ENCODE measurements at places on chromosomes 12 and 14.

DNA sequence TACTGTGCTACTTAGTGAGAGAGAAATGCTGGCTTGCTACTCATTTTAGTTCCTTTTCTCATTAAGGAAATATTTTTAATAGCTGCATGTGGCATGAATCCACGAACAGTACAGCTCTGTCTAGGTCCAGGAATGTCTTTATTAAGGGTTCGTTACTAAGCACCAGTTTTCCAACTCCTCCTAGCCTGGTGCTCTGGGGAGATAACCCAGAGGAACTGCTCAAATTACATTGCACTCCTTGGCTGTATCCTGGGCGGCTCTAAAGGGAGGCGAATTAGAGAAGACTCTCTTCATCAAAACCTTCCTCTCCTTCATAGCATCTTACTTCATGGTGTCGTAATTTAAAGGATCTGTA, 101.3 kb downstream of the PPM1A start:
- no peak for DNase-seq

GRCh38 chr12:18461758-18462157, 200.4 kb downstream of the PIK3C2G start:
- no peak for DNase-seq

DNA sequence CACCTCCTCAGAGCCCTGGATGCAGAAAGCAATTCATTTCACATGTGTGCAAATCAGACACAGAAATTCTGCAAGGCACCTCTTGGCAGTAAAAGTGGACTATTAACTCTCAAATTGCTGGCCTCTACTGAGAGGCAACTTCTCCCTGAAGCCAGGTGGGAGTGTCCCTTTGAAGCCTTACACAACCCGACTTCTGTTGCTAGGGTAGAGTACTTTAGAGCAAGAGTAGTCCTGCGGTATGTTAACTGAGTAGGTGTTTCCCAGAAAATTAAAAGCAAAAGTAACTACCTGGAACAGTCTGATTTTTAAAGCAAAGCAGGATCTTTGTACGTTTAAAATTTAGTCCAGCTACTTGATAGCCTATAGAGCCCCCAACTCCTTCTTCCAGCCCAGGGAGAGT, 483.4 kb downstream of the DIO2 start:
- no peak for DNase-seq

DNA sequence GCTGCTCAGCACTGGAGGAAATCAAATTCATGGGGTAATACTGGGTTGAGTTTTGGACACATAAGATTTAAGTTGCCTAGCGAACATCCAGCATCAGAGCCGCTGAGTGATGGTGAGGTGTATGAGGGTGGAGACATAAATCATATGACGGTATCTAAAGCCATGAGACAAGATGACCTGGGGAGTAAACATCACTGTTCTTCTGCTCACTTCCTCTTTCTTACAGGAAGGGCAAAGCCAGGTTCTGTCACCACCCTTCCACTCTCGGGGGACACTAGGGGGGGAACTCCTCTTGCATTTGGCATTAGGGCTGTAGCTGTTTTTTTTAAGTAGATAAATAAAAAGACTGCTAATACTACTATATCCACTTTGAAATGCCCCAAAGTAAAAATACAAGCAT, 24.0 kb downstream of the PRDM4 start:
- no peak for DNase-seq

GRCh38 chr12:109476807-109477184, 304 bp downstream of the KCTD10 start:
- no peak for DNase-seq

DNA sequence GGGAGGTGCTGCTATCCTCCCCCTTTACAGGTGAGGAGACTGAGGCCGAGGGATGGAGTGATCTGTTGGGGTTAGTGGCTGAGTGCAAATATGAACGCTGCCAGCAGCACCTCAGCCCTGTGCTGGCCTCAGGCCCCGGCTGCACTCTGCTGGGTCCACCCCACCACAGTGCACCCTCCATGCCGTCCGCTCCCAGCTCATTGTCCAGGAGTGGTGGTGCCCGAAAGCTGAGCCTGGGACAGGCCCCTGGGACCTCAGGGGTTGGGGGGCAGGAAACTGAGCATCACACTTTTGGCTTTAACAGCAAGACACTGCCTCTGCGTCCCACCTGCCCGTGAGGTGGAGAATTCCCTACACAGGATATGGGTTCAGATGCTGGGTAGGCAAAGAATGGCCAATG, 31.5 kb upstream of the FBRSL1 start:
- no peak for DNase-seq

GRCh38 chr12:132617822-132618682, 524 bp upstream of the P2RX2 start:
- DNase-seq: no peak

DNA sequence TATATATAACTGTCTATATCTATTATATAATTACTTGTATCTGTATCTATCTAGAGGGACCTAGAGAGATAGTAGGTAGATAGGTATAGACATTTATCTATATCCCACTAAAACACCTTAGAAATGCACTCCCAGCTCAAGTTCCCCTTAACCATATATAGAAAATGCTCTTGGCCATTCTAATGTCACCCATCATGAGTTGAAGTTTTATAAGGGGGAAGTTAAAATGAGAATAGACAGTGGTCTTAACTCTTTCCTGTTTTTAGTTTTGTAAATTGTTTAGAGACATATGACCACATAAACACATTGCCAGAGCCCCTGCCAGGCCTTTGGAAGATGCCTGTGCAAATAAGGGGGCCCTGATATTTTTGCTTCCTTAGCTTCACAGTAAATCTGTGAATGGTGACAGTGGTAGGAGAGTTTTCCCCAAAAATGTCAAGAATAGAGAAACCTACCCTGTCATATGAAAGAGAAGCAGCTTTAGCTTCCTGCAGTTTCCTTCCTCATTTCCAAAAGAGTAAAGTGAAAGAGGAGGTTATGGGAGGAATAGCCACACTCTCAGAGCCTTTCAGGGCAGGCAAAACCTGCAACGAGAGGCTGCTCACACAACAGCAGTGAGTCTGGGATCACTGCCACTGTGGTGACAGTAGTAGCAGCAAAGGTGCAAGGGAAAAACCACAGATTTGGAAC, 45.5 kb downstream of the MGST1 start:
- DNase-seq: no peak

DNA sequence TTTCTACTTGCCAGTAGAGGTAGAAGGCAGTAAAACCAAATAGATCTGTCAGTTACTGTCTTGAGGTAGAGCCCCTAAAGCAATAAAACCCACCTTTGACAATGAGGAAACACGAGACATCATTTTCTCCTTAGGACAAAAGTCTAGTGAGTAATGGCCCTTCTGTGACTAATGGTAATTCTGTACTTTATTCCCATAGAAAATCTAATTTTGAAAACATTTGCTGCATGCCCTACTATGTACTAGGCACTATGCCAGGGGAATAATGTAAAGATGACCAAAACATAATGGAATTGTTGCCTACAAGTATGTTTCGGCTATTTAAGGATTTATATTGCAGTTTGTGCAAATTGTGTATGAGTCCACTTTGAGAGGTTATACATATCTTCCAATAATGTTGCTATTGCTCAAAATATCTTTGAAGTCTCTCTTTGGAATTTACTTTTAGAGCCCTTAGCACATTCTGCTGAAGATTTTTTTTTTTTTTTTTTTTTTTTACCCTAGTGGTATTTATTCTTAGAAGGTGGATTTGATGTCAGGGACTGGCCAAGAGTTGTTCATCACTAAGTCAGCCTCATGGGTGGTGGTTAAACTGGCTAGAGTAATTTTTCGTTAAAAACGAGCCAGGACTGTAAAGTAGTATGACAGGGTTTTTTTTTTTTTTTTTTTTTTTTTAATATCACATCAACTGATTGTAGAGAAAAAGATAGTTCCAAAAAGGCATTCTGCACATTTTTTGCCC, 109.7 kb downstream of the CRADD start:
- DNase-seq: no peak

DNA sequence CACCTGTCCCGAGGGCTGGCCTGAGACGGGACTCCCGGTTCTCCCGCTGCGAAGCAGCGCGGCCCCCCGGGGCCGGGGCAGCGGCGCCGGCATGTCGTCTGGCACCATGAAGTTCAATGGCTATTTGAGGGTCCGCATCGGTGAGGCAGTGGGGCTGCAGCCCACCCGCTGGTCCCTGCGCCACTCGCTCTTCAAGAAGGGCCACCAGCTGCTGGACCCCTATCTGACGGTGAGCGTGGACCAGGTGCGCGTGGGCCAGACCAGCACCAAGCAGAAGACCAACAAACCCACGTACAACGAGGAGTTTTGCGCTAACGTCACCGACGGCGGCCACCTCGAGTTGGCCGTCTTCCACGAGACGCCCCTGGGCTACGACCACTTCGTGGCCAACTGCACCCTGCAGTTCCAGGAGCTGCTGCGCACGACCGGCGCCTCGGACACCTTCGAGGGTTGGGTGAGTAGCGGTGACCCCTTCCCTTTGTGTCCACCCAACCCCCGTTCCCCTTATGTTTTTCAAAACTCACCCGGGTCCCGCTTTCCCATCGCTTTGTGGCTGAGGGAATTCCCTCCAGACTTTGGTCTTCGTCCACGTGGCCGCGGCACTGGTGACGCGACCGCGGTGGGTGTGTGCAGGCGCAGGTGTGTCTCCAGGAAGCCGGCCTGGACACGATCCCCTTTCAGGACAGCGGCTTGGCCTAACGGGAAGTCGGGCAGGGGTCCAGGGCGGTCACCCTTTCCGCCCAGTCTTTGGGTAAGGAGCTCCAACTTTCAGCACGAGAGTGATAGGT, 826 bp downstream of the PRKCH start:
- no peak for DNase-seq

- DNase-seq: no peak
These were observed 15.1 kb upstream of the NEK9 start for GRCh38 chr14:75141967-75142366.

DNA sequence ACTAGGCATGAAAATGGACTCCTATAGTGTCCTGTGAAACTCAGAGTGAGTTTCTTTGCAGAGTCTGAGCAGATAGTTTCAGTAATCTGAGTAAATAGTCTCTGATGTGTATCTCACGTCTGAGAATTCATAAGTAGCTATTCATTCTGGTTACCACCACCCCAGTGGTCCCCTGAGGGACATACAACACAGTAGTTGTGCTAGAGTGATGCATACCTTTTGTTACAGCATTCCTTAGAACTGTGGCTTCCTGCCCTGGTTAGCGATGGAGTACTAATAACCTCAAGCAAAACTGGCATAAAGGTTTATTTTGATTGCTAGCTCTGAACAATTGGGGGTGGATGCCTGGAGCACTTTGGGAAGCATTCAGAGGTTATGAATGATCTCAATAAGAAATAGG, 114.7 kb downstream of the DAAM1 start:
- DNase-seq: no peak

- no peak for DNase-seq
These were observed 929.5 kb downstream of the VRK1 start for GRCh38 chr14:97726676-97727075.

- DNase-seq: no peak
These were observed 52.4 kb downstream of the BCL2L14 start for GRCh38 chr12:12123036-12123604.

- no peak for DNase-seq
These were observed 920 bp downstream of the CDK17 start for GRCh38 chr12:96399120-96399918.

- DNase-seq: no peak
These were observed 55.0 kb upstream of the BICD1 start for GRCh38 chr12:32051511-32052211.

DNA sequence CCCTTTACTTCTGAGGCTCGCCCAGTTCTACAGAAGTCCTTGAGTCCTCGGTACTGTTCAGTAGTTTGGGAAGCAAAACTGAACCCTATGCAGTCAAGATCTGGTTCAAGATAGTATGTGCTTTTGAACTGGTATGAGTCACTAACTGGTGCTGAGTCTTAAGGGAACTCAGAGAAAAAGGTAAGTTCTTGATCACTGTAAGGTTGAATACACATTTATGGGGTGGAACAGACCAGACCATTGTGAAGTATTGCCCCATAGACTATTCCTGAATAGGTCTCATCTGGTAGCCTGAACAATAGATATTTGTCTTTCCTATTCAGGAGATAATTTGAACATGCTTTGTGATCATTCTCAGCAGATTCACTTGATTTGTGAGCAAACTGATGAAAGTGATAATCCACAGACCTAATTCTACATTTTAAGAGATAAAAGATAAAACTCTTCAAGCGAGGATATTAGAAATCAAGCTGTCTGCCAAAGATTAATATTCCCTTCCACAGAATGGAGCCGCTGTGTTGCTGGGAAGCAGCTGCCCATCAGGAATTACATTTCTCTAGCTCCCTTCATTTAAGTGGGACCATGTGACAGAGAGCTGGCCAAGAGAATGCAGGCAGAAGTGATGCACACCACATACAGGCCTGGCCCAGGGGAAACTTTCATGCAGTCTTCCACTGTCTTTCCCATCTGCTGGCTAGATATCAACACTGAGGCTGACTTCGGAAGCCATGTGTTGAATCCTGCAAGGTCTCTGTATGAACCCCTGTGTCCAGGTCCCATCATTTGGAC, 369.8 kb upstream of the GARIN6 start:
- DNase-seq: no peak

DNA sequence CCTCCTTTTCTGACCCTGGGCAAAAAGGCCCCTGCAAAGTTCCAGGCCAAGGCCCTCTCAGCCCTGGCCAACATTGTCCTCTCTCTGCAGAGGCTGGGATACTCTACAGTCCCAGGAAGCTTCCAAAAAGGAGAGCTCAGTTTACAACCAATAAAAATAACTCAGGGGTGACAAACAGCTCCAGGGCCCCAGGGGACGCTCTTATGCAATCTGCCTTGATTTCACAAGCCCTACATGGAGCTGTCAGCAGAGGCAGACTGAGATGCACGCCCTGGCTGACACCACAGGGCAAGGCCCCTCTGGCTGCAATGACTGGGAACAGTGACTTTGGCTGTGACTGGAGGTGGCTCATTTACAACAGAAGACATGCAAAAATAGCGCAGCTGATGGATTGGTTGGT, 129.0 kb upstream of the MED13L start:
- DNase-seq: no peak

DNA sequence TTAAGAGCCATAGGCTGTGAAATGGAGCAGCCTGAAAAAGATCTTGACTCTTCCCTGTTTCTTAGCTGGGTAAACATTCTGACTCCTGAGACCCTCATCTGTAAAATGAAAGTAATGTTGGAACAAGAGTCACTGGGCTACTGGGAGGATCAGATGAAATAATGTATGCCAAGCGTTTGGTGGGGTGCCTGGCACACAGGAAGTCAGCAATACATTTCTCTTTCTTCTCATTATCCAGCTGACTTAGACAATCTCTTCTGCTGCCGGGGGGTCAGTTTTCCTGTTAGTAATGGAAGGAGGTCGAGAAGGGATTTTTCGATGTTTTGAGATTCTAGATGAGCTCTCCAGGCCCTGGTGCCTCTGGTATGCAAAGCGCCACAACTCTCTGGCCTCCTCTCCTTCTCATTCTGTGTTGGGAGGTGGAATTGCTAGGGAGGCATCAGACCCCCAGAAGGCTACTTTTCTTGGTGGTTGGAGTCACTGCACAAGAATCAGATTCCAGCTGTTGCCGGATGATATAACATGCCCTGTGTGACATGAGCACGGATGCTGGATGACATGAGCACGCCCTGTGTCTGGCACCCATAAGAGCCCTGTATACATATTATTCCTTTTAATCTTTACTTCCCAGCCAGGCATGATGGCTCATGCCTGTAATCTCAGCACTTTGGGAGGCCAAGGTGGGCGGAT, 4.3 kb downstream of the OASL start:
- DNase-seq: no peak
